ENCODE measurements at places on chromosomes 11 and 22.

GRCh38 chr22:42711895-42712837 is 8.5 kb downstream of the A4GALT start:
- no peak for DNase-seq

DNA sequence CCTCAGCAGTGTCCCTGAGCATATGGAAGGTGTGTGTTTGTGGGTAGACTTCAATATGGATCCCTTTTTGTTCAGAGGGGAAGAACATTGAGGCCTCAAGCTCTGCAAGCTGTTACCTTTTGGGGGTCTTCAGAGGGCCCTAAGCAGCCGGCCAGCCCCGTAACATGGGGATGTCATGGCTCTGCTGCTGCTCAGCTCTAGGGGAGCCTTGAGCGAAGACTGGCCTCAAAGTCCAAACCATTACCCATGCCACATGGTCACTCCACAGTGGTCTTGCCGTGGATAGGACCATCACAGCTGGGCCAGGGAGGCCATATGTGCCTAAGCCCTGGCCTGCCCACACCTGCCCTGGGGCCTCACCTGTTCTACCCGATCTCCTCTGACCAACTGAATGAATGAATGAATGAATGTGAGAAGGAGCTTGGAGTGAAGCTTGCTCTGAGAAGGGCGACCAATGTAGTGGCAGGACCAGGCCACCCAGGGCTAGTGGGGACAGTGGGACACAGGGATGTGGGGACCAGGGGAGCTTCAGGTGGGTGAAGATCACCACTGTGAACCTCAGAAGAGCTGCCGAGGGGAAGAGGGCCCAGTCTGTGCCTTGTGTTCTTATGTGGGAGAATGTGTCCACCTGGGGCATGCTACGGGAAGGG is 754.6 kb downstream of the BRD1 start:
- no peak for DNase-seq

- DNase-seq = peak; percentile 86
Measured at GRCh38 chr11:6505577-6506240, 8.6 kb downstream of the DNHD1 start.

DNA sequence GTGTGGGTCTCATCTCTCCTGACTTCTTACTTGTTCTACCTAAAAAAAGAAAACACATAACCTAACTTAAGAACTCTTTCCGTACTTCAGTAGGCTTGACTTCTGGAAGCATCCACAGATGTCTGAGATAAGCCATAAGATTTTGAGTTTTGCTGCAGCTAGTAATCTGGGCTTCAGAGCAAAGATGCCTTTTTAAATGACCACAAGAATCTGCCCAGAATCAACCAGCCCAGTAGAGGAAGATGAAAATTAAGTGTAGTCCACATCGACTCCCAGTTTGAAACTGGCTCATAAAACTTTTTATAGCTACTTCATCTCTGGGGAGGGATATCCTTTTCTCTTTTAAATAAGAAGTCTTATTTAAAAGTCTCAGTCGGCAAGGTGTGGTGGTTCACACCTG is 10.7 kb downstream of the DENND5A start:
- DNase-seq = no peak

DNA sequence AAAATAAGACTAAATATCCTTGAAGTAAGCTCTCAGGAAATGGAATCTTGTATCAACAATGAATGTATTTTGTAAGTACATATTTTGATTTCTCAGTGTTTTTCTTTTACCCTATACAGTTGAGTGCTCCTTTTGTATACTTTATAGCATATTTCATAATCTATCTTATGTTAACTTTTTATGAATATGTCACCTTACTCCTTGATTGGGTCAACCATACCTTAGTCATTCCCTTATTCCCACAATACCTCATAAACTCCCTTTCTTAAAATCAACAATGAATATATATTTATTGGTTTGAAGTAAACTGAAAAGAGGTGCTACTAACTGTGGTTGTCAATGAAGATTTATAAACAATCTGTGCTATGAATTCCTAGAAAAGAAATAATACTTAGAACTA is 686.2 kb downstream of the METTL15 start:
- no peak for DNase-seq

DNA sequence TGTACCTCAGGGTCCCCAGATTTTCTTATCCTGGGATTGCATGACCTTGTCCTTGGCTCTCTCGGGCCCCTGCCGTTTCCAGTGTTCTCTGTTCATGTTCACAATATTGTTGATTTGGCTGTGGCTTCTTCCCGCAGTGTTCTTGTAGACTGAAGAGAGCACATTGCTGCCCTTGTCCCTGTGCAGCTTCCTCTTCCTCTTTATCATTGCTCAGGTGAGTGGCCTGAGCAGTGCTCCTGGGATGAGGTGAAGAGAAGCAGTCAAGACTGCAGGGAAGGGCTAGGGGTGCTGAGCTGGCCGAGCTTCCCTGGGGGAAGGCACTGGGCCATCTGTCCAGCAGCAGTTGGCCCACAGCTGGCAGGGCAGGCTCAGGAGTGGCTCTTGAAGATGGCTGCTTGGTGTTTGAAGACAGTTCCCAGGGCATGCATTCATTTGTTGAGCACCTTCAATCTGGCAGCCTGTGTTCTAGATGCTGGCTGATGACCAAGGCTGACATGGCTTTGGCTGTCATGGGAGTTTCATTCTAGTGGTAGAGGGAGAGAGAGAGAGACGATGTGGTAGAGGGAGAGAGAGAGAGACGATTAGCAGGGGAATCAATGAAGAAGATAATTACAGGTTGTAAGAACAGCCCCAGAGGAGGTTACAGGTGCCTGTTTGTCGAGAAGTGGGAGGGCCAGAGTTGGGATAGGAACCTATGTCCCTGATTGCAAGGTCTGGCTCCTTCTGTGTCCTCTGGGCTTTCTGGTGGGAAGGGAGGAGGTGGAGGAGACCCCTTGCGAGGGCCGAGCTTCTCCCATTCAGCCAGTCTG is 17.4 kb downstream of the BMAL1 start:
- DNase-seq = no peak

DNA sequence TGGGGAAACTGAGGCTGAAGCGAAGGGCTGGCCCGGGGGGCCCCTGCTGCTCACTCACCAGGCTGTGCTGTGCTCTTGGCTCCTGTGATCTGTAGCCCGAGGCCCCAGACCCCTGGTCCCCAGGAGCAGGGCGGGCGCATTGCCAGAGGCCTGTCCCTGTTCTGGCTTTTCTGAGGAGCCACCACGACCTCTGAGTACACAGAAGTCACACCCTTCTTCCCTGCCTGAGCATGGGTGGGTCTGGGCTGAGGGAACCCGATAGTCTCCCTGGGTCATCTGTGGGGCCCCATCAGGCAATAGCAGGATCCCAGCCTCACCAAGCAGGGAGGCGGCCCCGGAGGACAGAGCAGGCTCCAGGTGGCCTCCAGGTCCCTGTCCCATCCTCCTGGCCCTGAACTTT is 5.1 kb downstream of the CASTOR1 start:
- no peak for DNase-seq

All from GM23248 (cell line).